Ovary (tissue), 10 donors: ENCODE measurements at places on chromosomes 2 and 18. TPM values are rescaled to one million over a fixed set of nuclear protein-coding genes. Genes with fewer than 3 reads are reported as not detected.

ASXL3 gene
- polyA plus RNA-seq = 3.3 TPM

ATP6V1B1 gene
- polyA plus RNA-seq = 0.62 TPM

DNA sequence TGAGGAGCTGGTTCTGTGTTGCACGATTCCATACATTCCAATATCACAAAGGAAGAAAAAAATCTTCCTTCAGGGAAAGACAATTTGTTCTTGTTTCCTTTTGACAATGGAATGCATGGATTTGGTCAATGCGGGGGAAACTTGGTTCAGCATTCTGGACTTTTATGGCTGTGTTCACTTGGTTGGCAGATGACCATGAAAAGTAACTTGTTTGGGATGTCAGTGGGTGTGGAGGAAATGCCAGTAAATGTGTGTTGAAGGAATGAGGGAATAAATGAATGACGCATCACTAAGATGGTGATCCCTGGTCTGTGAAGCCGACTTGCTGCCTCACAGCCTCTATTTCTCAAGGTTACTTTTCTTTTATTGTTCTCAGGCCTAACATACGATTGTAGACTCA is 53.7 kb downstream of the THUMPD2 start:
- no peak for DNase-seq

GRCh38 chr2:65350651-65351056 is 81.7 kb downstream of the SPRED2 start:
- no peak for DNase-seq

DNA sequence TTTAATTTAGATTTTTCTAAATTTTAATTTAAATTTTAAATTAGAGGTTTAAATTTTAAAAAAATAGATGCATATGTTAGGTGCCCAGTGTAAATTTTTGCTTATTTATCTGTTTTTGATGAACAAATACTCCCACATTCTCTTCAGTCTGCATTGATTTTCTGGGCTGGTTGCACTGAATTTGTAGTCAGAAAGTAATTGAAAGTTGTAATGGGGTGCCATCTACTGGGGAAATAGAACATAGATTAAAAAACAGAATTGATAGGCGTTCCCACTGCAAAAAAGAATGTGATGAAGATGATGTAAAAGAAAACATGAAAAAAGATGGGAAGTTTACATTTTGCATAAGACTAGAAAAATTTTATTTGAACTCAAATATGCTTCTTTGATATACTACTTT is 51.7 kb upstream of the CCDC85A start:
- no peak for DNase-seq
